Stimulated activated CD4-positive, alpha-beta T cell treated with anti-CD3 and anti-CD28 coated beads, TNF-alpha, amount 100 ng/mL, for 1 hour (primary cell): ENCODE measurements at places on chromosomes 4 and X.

GRCh38 chr4:124329134-124329533 is 383.4 kb downstream of the ANKRD50 start:
- DNase-seq, result no peak

- no peak for DNase-seq
Observed at GRCh38 chr4:139297001-139297410, 4.3 kb upstream of the NAA15 start.

GRCh38 chr4:43682551-43682950 is 766.1 kb downstream of the KCTD8 start:
- DNase-seq, result no peak

DNA sequence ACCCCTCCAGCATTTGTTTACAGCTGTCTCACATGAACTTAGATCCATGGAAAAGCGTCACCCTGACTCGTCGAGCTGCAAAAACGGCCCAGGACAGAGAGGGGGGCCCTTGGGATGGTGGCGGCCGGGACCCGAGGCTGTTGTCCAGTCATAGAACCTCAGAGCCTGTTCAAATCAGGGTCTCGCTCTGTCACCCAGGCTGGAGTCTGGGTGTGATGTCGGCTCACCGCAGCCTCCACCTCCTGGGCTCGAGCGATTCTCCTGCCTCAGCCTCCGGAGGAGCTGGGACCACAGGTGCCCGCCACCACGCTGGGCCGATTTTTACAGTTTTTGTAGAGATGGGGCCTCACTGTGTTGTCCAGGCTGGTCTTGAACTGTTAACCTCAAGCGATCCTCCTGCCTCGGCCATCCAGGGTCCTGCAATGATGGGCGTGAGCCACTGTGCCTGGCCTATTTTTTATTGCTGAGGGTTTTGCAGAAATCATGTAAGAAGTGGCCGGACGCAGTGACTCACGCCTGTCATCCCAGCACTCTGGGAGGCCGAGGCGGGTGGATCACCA is 42.6 kb upstream of the PPP2R3B start:
- no peak for DNase-seq

DNA sequence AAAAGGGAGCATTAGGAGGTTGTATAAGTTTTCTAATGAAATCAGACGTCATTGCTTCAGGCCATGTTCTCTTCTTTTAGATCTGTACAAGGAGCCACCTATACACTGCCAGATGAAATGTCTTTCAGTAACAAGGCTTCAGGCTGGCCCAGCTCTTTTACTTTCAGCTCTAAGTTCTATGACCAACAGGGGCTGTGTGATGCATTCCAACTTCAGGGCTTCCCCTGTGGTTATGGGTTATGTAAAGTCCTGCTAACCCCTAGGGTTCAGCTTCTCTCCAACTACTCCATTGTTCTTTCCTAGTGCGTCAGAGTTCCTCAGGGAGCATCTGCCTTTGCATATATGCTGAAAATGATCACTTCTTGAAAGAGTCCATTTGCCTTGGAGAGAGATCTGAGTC is 79.4 kb upstream of the TTC29 start:
- no peak for DNase-seq

DNA sequence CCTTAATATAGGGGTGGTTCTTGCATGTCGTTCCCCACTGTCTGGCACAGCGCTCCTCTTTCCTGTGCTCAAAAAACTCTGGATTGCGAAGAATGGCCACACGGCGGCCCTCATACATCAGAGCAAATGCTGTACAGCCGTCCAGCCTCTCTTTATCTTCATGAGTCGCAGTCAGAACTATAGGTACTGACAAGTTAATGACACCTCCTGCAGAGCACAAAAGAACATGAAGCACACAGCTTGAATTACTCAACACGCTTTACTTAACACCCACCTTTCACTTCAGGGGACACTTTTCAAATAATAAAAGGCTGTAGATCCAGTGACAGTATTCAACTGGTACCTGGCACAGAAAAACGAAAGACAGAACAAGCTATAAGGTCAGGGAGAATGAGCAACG is 65.3 kb downstream of the PAPSS1 start:
- DNase-seq, result no peak

DNA sequence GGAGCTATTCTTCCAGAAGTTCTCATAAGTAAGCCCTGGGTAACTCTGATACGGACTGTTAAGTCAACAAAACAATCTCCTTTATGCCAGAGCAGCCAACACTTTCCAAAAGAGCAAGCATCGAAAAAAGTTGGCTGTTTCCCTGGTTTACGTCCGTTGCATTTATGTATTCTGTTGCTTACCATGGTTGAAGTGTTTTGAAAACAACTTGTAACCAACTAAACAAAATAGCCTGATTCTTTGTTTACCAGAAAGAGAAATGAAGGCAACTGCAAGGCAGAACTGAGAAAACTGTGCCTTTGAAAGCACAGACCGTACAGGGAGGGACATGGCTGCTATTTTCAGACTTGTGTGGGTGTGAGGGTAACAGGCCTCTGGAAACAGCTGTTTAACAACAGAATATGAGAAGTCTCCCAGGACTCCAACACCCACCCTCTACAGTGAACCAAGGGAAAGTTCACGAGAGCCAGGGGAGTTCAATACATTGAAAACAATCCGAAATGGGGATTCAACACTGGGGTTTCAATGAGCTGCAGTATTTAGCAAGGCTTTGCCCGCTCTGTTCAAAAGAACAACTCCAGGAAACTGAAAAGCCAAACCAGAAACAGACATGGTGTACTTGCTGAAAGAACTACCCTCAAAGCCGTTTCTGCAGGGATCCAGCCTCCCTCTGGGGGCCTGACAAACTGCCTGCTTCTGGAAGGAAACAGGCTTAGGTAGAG is 95.8 kb upstream of the EGFL6 start:
- DNase-seq, result no peak

- no peak for DNase-seq
Observed at GRCh38 chrX:57380026-57380796, 93.7 kb downstream of the FAAH2 start.
